ENCODE measurements at places on chromosomes 2 and 18.

DNA sequence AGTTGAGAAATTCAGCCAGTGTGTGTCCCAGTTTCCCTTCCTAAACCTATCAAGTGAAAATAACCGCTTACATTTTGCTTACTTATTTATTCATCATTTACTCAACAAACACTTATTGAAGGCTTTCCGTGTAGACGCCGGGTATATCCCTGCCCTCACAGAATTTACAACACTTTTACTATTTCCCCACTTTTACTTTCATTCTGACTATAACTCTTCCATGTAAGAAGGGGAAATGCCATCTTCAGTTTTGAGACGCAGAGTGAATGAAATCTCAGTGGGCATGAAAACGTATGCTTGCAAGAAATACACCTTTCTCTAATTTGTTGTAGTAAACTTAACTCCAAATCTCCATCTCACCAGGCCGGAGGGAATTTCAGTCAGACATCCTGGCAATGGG is 251.0 kb upstream of the CHAC2 start:
- no peak for DNase-seq

DNA sequence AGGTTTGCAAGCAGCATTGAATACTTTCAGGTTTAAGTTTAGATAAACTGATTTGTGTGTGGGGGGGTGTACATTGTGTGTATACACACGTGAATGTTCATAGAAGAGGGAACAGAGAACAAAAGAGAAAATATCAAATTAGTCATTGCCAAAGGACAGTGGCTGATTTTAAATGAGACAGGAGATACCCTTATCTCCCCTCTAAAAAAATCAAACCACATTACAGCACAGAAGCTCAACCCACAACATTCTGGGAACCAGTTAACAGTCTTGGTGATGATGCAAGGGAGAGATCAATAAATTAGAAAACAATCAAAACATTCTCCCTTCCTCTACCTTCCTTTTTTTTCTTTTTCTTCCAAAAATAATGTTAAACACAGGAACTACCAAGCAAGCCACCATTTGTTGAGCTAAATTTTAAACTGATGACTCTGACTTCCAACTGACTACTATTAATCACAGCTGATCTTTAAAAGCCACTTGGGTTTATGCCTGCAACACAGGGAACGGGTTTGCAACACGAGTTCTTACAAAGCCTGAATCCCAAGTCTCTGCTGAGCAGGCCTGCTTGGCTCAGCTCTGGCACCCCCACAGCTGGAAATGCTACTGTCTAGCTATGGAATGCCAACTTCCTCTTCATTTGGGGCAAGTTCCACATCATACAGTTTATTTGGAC is 119.2 kb upstream of the ACVR1C start:
- DNase-seq = no peak

DNA sequence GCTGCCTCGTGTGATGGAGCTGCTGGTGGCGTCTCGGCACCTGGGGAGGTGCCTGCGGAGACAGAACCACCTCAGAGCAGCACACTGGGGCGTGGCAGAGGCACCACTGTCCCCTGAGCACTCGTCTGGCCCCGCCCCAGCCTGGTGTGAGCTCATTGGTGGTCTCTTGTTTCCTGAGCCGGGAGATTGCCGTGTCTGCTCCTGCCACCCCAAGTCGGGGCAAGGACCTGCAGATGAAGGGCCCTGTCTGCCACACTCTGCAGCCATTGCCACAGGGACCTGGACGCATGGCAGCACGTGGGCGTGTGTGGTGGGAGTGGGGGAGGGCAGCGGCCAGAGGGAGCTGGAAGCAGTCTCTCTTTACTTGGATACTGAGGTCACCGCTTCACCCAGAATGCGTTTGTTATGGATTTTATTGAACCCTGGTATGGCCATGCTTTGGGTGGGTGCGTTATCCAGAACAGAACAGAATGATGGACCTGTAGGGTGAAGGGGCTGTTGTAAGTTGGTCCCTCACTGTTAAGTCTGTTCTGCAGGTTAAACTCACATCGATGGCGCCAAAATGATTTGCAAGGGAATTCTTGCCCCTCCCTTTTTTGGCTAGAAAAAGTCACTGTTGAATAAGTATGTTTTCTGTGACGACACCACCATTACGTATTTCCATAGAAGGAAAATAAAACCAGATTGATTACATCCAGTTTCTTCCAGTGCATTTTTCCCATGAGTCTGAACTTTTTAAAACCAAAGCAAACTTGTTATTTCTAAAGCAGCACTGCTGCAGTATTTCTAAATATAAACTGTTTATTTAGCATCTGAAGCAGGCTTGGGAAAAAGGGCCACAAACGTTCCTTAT is 92.0 kb downstream of the USP40 start:
- DNase-seq = no peak

DNA sequence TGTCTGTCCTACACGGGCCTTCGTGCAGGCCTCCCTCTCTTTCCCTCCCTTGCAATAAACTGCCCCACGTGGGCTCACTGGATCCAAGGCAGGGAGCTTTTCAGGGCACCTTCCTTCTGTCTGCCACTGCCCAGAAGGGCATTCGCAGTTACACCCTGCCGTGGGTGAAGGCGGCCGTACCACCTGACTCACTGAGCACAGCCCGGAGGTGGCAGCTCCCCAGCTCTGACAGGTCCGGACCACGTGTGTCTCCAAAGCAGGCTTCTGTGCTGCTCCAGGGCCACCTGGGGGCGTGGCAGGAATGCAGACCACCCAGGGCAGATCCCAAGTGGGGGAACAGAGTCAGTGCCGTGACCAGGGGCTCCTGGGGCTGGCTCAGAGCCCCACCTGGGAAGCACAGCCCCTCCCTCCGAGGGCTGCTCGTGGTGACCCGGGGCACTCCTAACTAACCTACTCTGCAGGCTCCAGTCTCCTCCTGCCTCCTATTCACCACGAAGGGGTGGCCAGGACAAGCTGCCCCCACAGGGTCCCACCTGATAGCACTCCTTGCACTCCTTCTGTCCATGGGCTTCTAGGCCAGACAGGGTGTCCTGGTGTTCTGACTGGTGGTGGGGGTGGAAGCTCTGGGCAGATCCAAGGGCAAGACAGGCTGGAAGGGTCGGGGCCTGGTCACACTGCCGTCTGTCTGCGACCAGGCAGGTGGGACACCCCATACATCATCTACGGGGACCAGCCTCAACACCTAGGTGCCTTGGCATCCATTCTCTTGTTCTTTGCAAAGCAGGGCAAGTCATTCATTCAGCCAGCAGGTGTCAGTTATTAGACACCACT is 9.7 kb downstream of the SNED1 start:
- DNase-seq = no peak

DNA sequence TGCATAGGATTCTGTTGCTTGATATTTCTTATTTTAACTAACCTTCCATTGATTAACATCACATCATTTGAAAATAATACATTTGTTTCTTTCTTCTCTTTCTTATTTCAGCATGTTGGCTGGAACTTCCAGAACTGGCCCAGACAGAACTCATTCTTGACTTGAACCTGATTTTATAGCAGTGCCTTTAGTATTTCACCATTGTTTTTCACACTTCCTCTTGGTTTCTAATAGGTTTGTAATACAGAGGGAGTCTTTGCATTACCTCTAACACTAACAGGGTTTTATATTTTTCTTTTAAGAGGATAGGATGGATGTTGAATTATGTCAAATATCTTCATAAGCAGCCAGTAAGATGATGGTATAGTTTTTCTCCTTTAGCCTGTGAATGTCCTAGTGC is 39.2 kb downstream of the SEMA4F start:
- no peak for DNase-seq

GRCh38 chr2:37928377-37928776 is 3.3 kb downstream of the RMDN2 start:
- DNase-seq = no peak

GRCh38 chr2:229301237-229301636 is 30.1 kb upstream of the PID1 start:
- DNase-seq = no peak
